ENCODE measurements at places on chromosomes 4 and X. TPM values are rescaled to one million over a fixed set of nuclear protein-coding genes. Genes with fewer than 3 reads are reported as not detected.

Gene ZAR1
- 0.44 TPM for total RNA-seq

Gene RNF128
- 0.38 TPM for total RNA-seq

Gene FGD1
- total RNA-seq, result 15.0 TPM

Gene PNCK
- total RNA-seq, result 29.3 TPM

Gene XK
- 5.8 TPM for total RNA-seq

Gene USP17L11
- total RNA-seq, result not detected

Gene RIPPLY1
- total RNA-seq, result not detected
